Suprapubic skin (tissue), 4 donors: ENCODE measurements at places on chromosomes 1 and 21. TPM values are rescaled to one million over a fixed set of nuclear protein-coding genes. Genes with fewer than 3 reads are reported as not detected.

Gene DBT
- total RNA-seq, result 12.3 TPM

Gene RUNX3
- 7.9 TPM for total RNA-seq

Gene SELP
- 3.1 TPM for total RNA-seq

Gene NPPA
- not detected for total RNA-seq

Gene HPDL
- total RNA-seq, result 2.7 TPM

Gene PPFIA4
- 2.0 TPM for total RNA-seq

Gene SASS6
- total RNA-seq, result 2.1 TPM

Gene GLIS1
- 0.62 TPM for total RNA-seq
